ENCODE measurements at places on chromosomes 12 and 14.

- no peak for DNase-seq
Observed at GRCh38 chr12:109053382-109054123, 1.2 kb downstream of the USP30 start.

GRCh38 chr12:4283512-4284255 lies 10.1 kb downstream of the CCND2 start:
- DNase-seq, result no peak

GRCh38 chr12:50174971-50175715 lies 8.0 kb upstream of the CERS5 start:
- DNase-seq, result no peak

GRCh38 chr12:104485651-104486362 lies 29.1 kb downstream of the CHST11 start:
- DNase-seq, result no peak

GRCh38 chr14:51862860-51863259 lies 2.4 kb downstream of the GNG2 start:
- DNase-seq, result no peak

GRCh38 chr14:99519347-99519881 lies 38.2 kb downstream of the CCNK start:
- DNase-seq, result no peak

Data from activated CD8-positive, alpha-beta memory T cell treated with anti-CD3 and anti-CD28 coated beads for 1 hour (primary cell).